ENCODE measurements at places on chromosomes 13 and 19.

DNA sequence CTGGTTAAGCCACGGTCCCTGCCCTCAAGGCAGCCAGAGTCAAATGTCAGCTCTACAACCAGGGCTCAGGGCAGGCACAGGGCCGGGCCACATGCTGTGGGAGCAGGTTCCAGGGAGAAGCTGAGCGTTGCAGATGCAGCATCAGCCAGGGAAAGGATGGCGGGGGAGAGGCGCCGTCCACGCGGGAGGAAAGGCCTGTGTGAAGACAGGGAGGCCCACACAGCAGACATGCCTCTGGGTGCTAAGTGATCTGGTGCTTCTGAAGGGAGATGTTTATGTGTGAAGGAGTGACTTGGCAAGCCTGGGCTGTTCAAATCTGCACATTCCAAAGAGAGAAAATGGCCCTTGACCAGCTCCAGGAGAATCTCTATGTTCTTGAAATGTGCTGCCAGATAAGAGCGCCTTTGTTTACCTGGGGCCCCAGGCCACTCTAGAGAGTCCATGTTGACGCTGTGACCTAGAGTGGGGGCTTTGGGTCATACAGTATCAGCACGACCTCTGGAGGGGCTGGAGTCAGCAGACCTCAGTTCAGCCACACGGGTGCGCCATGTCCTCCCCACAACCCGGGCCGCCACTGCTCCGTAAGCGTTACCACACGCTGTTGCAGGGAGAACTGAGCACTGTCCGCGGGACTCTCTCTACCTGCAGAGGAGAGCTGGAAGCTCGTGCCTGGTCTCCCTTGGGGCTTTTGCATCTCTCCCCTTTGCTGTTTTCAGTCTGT lies 15.9 kb upstream of the ATF5 start:
- DNase-seq, result no peak

DNA sequence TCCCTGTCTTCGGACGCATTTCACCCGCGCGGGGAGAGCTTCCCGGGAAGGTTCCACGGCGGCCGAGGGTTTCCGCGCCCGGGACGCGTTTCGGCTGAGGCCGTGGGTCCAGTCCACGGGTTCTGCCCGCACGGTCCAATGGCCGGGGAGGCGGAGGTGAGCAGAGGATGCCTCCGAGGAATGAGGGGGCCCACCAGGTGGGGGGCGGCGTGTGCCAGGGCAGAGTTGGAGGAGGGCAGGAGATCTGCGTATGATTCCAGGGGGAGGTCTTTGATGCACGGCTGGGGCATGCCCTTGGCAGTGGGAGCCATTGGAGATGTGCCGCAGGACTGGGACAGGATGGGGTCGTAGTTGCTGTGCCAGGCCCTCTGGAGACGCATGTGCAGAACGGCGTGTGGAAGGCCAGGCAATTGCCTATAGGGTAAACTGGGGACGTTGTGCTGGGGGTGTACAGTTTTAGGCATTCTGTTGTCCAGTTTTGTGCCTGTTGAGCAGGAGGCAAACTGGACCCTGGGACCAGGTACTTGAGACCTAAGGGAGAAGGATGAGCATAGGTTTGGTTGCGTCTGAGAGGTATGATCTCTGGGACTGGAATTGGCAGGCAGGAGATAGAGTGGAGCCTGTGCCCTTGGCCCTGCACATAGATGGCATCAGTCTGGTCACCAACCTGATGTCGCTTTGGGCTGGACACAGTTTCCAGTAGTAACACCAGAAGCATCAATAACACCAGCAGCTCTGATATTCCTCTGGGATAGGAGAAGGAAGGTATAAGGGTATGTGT lies 751 bp downstream of the ZNF584 start:
- DNase-seq, result no peak

DNA sequence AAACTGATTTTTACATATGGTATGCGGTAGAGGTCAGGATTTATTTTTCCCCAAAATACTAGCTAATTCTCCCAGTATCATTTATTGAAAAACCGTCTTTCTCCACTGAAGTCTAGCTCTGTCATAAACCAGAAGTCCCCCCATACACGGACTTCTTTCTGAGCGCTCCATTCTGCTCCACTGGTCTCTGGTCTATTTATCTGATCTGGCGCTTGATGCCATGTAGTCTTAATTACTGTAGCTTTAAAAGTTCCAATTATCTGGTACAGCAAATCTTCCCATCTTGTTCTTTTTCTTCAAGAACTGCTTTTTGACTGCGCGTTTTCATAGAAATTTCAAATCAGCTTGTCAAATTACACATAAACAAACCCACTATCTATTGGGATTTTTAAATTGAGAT lies 13.7 kb downstream of the DCUN1D2 start:
- no peak for DNase-seq

- DNase-seq, result no peak
These were observed 20.9 kb upstream of the KLF2 start for GRCh38 chr19:16303755-16304154.

GRCh38 chr19:57171551-57172081 lies 4.3 kb upstream of the DUXA start:
- DNase-seq, result peak; percentile 30

- DNase-seq, result peak; percentile 43
These were observed 19.2 kb upstream of the UQCR11 start for GRCh38 chr19:1624458-1624857.

DNA sequence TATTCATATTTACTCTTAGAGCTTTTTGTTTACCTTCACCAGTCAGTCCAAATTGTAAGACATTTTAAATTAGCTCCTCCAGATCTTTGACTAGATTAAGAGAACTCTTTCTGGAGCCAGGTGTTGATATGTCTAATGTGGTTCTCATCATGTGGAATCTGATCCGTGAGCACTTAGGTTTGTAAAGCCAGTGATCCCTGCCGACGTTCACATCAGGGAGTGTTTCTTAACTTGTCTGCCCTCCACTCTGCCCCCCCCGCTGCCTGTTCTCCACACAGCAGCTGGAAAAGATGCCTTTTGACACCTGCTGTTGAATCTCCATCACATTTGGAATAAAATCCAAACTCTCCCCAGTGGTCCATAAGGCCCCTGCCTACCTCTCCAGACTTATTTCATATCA lies 17.7 kb downstream of the METTL21C start:
- no peak for DNase-seq

All from CD4-positive, CD25-positive, alpha-beta regulatory T cell (primary cell).